ENCODE measurements at places on chromosomes 3 and 15.

DNA sequence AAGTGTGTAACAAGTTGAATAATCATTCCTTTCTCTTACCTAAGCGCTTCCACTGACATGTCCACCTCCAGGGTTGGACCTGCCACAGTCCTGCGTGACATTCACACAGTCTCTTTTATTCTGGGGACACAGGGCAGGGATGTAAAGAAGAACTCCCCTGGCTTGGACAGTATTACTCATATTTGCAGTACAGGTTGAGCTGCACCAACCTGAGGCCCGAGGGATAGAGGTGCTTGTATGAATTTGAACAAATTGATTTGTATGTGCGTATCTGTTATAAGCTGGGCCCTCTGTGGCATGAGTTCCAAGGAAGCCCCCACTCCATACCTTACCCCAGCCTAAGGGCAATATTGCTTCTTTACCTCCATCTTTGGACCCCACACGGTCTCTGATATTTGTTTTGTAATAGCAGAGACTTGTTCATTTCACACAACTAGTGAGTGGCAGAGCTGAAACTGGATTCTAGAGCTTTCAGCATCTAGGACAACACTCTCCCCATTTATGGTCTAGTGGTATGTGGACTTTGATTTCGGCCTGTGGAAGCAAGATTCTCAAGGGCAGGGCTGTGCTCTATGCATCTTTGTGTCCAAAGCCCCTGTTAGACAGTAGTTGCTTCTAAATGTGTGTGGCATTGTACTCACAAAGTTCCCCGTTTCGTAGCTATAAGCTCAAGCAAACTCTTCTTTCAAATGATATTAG is 39.2 kb downstream of the FAH start:
- no peak for DNase-seq

GRCh38 chr3:157333551-157333991 is 103.1 kb upstream of the PTX3 start:
- DNase-seq, result no peak

- DNase-seq, result no peak
Measured at GRCh38 chr15:25391971-25392721, 46.7 kb downstream of the UBE3A start.

- no peak for DNase-seq
Measured at GRCh38 chr3:147816752-147817151, 407.6 kb downstream of the ZIC1 start.

- no peak for DNase-seq
Measured at GRCh38 chr3:127779747-127780146, 42.6 kb downstream of the MGLL start.

GRCh38 chr15:42604894-42605744 is 29.7 kb downstream of the STARD9 start:
- no peak for DNase-seq

DNA sequence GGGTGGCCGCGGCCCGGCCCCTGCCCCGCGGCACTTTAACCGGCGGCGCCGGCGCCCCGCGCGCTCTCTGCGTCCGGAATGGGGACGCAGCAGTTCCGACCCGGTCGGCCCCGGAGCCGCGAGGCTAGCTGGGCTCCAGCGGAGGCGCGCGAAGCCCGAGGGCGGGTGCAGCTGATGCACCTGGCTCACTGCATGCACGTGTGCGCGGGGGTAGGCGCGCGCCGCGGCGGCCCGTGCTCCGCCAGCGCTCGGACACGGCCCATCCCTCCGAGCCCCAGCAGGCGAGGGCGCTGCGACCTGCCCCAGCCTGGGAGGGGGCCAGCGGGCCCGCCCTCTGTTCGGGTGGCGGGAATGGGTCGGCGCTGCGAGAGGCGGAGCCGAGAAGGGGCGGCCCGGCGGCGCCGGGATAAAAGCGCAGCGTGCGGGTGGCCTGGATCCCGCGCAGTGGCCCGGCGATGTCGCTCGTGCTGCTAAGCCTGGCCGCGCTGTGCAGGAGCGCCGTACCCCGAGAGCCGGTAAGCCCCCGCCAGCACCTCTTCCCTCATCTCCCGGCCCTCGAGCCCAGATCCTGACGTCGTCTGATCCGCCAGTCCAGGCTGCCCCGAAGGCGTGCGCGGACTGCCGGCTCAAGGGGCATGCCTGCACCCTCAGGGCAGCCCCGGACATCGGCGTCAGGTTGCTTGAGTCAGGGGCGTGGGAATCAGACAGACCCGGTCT is at the start of the genes CHDH and IL17RB:
Gene CHDH, minus strand, starts transcription at position 286 of the 717 bp plus-strand sequence. CDS start 22,411 bp downstream, outside the sequence.
Gene IL17RB, plus strand, starts transcription at position 435 of the 717 bp plus-strand sequence. Its CDS starts 21 bp downstream, at position 456.
- DNase-seq, result peak; percentile 7

DNA sequence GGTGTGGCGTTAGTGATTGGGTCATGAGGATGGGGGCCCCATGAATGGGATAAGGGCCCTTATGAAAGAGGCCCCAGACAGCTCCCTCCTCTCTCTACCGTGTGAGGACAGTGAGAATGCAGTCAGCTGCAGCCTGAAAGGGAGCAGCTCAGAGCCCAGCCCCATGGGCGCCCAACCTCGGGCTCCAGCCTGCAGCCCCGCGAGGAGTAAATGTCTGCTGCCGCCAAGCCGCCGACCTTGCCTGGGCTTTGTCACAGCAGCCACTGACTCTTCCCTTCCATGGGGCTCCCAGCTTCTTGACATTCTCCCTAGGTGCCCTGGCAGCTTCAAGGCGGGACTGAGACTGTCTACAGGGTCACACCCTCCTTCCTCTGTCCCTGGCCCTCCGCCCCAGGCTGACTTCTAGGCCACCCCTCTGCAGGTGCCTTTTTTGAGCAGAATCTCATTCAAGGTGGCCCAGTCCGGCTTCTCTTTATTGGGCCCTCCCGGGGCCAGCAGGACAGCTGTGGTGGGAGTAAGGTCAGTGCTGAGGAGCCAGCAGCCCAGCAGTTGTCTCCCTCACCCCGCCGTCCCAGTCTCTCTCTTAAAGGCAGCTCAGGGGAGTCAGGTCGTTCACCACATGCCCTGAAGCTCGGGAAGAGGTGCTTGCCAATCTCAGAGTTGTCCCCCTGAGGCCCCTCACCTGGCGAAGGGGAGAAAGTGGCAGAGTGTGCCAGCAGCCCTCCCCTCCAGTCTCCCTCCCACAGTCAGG is 18.7 kb upstream of the PRR20G start:
- DNase-seq, result no peak

GRCh38 chr3:46383211-46383950 is 12.6 kb downstream of the CCR5 start:
- DNase-seq, result no peak

- no peak for DNase-seq
Measured at GRCh38 chr15:80822256-80822655, 43.1 kb downstream of the CEMIP start.

All from stimulated activated CD4-positive, alpha-beta T cell treated with anti-CD3 and anti-CD28 coated beads, Interleukin-4, amount 100 ng/mL, for 1 hour (primary cell).